SW 1271 (cell line): ENCODE measurements at places on chromosomes 5 and 9.
A peak's percentile ranks its signal among the peaks of the same experiment; 100 is the strongest.

GRCh38 chr9:31745886-31746285 lies 638.6 kb upstream of the ACO1 start:
- no peak for DNase-seq

- DNase-seq, result no peak
Observed at GRCh38 chr5:100469767-100470166, 65.4 kb upstream of the FAM174A start.

- no peak for DNase-seq
Observed at GRCh38 chr9:37937366-37937765, 33.4 kb upstream of the SLC25A51 start.

- no peak for DNase-seq
Observed at GRCh38 chr9:34715639-34716215, 5.8 kb upstream of the CCL21 start.

- DNase-seq, result no peak
Observed at GRCh38 chr5:122715095-122715494, 59.8 kb upstream of the SNX2 start.

DNA sequence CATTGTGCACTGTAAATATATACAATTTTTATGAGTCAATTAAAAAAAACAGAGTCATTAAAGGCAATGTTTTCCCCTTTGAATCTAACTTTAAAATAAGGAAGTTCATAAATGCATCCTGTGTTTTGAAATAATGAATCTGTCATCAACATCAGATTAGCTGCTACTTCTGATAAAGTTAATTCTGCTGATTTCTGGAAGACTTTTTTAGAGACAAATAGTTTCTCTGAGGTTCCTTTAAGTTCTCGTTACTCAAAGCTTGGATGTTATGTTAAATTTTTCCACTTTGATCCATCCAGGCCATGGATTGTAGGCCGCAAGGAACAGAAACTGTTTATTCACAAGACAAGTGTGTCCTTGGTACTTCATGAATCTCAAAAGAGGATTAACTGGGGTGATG lies 115.5 kb downstream of the CARTPT start:
- DNase-seq, result no peak

DNA sequence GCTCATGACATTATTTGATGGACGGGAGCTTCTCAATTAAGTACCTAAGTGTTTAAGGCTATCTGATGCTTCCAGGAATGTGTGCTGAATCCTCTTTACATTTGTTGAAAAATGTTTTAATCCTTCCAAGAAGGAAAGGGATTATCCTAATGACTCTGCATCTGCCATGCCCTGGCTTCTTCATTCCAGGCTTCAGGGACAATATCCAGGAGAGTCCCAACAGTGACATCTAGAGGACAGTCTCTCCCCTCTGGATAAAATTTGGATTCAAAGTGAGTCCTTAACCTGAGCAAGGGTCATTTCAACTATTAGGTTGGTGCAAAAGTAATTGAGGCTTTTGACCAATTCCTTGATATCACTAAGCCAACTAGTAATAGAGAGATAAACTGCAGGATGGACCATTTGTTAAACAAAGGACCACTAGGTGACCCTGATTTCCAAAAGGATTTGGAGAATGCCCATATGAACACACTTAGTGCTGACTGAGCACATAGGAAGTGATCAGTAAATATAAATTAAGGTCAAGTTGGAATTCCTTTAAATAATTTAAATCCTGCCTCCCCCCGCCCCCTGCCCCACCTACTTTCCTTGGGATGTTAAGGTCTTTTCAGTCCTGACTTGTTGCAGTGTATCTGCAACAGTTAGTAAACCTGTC lies 19.1 kb downstream of the TNFSF8 start:
- DNase-seq, result peak; percentile 61

DNA sequence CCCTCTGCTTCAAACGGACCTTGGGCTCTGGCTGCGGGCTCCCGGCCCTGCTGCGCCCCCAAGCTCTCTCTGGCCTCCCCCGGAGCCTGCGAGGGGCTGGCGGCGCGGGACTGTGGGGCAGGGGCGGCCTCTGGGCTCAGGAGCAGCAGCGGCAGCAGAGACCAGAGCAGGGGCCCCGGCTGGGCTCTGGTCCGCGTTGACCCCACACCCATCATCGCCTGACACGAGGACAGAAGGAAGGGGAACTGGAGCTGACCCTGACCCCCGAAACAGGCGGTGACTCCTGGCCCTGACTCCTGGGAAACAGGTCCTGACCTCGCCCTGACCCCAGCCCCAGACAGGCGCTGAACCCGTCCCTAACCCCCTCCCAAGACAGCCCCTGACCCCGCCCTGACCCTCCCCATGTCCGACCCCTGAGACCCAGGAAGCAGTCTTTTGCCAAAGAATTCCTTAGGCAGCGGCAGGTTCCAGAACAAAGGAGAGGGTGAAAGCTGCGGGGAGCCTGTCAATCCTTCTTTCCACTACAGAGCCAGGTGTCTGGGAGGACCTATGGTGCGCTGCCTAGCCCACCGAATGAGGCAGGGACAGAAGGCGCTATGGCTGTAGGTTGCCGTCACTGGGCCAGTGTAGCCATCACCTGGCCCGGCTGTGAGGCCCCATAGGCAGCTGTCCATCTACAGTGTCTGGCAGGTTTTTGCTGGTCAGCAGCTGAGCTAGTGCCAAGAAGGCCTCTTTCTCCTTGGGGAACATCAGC lies 74.7 kb upstream of the SPTLC1 start:
- no peak for DNase-seq

GRCh38 chr5:7916171-7916804 lies 47.3 kb downstream of the MTRR start:
- DNase-seq, result no peak

- no peak for DNase-seq
Observed at GRCh38 chr9:115884846-115885245, 268.7 kb upstream of the PAPPA start.

- DNase-seq, result no peak
Observed at GRCh38 chr9:98732801-98733200, 24.1 kb upstream of the GABBR2 start.

DNA sequence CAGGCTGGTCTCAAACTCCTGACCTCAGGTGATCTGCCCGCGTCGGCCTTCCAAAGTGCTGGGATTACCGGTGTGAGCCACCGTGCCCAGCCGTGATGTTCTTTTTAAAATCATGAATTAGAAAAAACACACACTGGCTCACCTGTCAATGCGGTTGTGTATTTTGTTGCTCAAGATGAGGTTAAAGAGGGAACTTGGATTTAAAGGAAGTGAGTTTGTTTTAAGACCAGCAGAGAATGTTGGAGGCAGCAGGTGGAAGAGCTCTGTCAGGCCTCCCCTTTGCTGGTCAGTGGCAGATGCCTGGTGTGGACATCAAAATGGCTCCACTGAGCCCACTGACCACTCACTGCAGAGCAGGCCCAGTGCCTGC lies 38.9 kb downstream of the WNK2 start:
- no peak for DNase-seq

GRCh38 chr5:132444841-132445639 lies 45.5 kb downstream of the IRF1 start:
- no peak for DNase-seq

DNA sequence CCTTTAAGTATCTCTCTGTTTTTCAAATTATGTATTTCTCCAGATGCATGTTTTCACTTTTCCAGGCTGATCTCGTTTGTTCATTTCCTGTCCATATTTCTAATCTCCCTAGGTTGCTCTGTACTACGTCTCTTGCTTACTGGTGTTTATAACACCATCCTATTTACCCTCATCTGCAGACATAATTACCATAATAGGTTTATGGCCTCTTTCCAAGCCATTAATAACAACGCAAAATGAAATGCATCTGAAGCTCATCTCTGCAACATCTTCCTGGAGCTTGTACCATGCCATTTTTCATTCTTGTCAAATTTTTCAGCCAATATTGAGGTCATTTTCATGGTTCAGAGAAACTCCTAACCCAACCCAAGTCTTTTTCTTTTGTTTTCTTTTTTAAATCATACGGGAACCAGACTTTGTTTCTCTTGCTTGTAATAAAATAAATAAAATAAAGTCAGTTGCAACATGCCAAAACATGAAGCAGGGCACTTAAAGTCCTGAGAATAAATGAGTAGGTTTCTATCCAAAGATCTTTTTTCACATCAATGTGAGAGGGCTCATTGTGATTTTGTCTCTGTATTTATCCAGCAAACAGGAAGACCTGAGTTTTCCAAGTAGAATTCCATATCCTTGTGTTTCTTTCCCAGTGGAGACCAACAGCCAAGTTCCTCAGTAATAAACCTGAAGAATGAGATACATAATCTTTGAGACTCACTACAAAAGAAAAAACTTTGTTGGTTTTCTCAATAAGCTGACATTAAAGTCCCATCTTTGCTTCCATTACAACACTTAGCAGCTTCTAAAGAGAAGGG lies 37.0 kb downstream of the DPYSL3 start:
- DNase-seq, result no peak

DNA sequence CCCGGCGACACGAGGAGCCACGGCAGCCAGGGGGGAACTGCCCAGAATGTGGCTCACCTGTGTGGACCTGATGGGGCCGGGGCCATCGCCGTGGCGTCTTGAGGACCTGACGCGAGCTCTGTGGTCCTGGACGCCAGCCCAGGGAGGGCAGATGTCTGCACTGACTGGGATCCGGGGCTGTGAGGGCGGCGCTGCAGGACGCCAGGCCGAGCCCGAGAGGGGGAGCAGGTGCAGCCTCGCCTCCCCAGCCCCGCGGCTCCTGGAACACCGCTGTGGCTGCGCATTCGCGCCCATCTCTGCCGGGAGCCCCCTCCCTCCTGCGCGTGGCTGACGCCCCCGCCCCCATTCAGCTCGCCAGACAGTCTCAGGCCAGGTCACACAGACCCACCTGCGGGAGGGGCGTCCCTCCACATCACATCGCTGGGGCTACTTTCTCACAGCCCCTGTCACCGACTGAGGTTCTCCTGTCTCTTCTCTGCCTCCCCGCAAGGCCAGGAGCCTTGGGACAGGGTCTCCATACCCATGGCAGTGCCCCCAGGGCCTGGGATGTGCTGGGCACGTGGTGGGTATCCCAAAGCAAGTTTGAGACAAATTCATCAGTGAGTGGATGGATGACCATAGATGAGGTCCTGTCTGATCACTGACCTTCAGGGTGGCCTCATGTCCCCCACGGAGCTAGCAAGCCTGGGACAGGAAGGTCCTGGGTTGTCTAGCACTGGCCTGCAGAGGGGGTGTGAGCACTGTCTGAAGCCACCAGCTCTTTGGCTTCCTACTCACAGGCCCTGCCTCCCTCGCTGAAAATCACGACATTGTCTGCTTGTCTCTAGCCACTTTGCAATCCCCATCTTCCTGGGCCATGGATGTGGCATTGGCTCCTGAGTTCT lies 47.3 kb downstream of the RASGEF1C start:
- DNase-seq, result no peak

DNA sequence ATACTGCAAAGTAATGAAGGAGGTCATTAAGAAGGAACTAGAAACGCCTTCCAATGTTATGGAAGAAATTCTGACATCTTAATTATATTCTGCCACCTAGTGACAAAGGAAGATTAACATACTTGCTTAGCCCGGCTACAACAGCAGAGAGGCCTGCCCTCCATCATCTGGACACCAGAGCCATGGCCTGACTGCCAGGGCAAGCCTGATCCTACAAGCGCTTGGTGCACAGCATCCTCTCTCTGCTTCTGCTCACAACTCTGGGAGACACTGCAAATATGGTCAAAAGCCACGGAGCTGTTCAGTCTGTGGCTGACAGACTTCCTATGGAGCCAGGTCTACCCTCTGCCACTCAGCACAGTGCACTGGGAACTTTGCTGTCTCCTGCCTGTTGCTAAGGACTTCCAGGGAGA lies 87.3 kb upstream of the SLC44A1 start:
- peak; percentile 82 for DNase-seq

DNA sequence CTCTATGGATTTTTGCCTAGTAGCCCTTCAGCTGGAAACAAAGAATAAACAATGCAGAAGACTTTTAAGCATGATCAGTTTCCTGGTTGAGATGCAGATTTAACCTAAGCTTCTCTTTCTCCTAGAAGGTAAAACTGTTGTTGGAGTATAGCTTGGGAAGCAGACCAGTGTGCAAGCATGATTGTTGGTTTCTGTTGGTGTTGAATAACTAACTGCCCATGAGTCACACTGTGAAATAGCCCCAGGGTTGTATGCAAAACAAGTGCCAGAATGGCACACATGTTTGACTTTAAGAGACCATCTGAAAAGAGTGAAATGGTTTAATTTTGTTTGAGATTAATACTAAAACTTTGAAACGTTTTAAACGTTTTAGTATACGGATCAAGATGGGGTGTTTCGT lies 227.1 kb downstream of the ARHGEF28 start:
- DNase-seq, result peak; percentile 21

DNA sequence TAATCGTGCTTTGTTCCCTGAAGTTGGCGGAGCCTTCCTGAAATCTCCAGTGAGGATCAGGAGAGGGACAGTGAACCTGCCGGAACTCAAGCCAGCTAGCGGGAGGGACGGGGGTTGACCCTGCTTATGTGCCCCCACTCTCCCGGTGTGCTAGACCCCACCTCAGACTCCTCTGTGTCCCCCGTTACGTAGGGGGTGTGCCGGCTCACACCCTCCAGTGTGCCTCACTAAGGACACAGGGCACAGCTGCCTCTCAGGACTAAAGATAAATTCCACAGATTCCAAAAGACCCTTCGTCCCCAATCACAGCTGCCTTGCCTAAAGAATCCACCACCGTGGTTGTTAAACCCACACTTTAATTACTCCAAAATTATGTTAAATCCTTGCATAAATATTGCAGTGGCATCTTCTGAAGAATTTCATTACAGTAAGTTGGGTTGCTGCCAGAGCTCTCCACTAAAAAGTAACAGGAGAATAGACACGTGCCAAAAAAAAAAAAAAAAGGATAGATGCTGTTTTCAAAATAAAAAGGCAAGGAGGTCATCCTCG lies 73.7 kb downstream of the GTF3C4 start:
- no peak for DNase-seq

DNA sequence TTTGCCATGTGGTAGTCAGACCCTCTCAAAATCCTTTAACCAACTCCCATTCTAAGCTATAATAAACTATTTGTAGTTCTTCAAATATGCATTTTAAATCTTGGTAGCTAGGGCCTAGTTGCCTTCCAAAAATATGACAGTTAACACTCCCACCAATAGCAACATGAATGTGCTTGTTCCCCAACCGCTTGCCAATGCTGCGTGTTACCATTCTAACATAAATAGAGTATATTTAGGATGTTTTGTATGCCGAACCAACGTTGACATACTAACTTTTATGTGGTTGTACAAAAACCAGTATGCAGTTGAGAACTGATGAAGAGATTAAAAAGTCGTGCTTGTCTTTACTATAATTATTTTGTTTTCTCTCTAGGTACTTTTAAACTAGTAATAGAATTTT lies 9.0 kb downstream of the UBE2B start:
- no peak for DNase-seq

DNA sequence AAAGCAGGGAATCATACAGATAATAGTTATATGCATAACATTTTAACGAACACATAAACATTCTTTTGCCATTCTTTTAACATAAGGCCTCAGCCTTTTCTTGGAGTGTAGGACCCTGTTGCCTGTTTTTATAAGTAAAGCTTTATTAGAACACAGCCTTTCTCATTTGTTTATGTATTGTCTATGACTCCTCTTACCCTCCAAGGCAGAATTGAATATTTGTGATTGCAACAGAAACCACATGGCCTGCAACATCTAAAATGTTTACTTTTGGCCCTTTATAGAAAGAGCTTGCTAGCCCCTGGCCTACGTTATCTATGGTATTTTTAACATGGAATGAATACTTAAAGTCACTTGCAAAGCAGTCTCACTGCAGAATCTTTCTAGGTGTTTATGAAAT lies 2.6 kb downstream of the SLC31A1 start:
- no peak for DNase-seq
